ENCODE measurements at places on chromosomes 1 and 21.

DNA sequence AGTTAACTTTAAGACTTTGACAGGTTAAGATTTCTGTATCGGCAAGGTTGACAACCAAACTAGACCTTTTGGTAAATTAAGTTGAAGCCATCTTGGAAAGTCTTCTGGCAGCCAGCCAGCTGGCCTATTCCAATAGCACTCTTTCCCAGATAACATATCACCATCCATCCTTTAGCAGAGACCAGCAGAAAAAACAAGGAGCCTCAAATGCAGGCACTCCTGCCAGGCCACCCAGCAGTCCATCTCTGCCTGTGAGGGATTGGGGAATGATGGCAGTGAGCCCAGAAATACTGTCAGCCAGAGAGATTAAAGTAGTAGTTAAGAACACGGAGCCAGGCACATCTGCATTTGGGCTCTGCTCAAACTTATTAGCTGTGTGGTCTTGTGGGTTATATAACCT is 19.4 kb downstream of the ZBTB40 start:
- ATAC-seq, result no peak

- no peak for ATAC-seq
Observed at GRCh38 chr1:170634824-170635410, 29.0 kb upstream of the PRRX1 start.

GRCh38 chr1:100524355-100524754 is 13.6 kb upstream of the GPR88 start:
- no peak for ATAC-seq

DNA sequence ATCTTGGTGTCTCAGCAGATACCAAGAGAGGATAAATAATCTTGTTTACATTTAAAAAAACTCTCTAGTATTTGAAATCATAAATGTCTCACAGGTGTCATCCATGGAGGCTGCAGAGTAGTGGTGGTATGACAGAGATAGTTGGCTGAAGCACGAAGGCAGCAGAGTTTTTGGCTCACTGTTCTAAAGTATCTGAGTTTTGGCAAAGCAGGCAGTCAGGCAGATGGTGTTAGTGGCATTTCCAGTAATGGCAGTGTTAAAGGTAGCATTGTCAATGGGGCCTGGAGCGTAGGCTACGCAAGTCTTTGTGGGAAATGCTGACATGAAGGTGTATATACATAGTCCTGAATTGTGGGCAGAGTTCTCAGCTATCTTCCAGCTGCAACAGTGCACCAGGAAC is 68.5 kb upstream of the HSD17B7 start:
- no peak for ATAC-seq

DNA sequence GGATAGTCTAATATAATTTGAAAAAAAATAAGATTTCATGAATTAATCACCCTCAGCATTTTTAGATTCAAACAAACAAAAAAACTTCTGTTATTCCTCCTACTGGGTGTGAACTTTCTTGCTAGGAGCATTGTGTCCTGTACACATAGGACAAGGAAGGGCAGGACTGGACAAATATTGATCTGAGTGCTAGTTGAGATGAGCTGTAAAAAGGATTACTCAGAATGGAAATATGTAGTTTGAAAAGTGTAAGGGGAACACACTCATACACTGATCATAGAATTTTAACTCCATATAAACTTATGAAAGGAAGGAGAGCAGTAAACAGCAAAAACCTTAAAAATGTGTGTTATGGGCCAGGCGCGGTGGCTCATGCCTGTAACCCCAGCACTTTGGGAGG is 156.5 kb upstream of the ZNF648 start:
- no peak for ATAC-seq

GRCh38 chr1:53721088-53721487 is 17.9 kb downstream of the GLIS1 start:
- no peak for ATAC-seq

GRCh38 chr1:233905416-233906051 is 1.1 kb downstream of the SLC35F3 start:
- ATAC-seq, result peak; percentile 24

DNA sequence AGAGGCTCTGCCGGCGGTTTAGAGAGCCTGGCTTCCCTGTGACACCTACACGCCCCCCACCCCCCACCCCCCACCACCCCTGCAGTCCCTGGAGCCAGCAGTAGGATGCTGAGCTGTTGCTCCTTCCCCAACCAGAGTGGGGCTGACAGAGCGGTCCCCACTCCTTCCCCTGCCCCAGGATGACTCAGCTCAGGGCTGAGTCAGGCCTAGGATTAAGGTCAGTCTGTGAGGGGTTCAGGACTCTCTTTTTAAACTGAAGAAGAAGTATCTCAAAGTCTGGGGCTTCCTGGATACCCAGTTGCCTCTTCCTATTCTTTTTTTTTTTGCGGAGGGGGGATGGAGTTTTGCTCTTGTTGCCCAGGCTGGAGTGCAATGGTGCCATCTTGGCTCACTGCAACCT is 19.1 kb downstream of the DMBX1 start:
- ATAC-seq, result no peak

DNA sequence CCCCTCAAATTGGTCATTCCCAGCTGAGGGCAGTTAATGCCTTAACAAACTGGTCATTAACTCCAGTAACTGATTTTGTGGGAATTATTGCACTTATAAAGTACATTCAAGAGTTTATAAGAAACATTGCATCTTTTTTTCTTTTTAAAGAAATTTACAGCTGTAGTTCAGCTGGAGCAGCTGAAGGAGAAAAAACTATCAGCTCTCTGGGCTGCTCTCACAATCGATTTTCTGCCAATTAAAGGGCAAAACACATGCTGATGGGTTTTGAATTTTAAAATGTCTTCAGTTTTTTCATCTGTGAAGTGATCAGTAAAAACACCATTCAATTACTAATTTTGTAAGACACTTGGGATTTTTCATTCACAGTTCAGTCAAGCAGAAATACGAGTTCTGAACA is 74.7 kb downstream of the KIFAP3 start:
- ATAC-seq, result no peak

- ATAC-seq, result peak; percentile 67
Observed at GRCh38 chr21:46608672-46609111, 3.8 kb upstream of the S100B start.

- ATAC-seq, result no peak
Observed at GRCh38 chr1:42332877-42333276, 2.2 kb downstream of the FOXJ3 start.

Measured in stimulated activated memory B cell treated with anti-CD40 and anti-IgM and Interleukin-4, amounts not matched to agents 10 μg/mL and 1 μg/mL and 100 μg/mL, for 72 hours (primary cell).